DMS53 (cell line): ENCODE measurements at places on chromosomes 1 and 21.

DNA sequence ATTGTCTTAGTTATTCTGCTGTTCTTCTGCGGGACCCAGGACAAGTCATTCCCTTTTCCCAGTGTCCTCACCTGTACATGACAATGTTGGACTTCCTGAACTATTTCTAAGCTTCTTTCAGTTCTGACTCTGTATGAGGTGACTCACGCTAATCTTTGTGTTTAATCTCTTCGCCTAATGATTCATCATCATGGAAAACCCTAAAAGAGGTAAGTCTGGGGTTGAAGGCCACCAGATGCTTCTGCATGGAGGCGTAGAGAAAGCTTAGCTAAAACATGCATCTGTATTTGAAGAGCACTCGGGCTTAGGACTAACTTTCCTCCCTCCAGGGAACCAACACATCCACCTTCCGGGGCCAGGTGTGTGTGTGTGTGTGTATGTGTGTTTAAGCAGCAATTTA is 7.4 kb downstream of the SPRR5 start:
- DNase-seq: no peak

- no peak for DNase-seq
Observed at GRCh38 chr1:200991097-200991614, 32.4 kb downstream of the KIF21B start.

GRCh38 chr1:220680085-220680687 is 10.0 kb upstream of the C1orf115 start:
- DNase-seq: peak; percentile 75

DNA sequence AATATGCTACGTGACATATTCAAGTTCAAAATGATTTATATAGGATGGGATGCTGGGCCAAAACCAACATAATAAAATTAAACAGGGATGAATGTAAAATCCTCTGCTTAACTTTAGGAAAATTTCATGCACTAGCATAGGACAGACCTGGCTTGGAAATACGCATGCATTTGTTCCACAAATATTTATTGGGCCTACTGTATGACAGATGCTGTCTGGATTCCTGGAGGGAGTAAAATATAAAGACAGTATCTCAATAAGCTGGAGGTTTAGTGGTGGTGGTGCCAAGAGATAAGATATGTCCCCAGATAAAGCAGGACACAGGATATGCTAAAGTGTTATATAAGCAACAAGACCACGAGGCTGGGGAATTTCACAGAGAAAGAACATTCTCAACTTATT is 15.1 kb downstream of the RCSD1 start:
- DNase-seq: no peak

DNA sequence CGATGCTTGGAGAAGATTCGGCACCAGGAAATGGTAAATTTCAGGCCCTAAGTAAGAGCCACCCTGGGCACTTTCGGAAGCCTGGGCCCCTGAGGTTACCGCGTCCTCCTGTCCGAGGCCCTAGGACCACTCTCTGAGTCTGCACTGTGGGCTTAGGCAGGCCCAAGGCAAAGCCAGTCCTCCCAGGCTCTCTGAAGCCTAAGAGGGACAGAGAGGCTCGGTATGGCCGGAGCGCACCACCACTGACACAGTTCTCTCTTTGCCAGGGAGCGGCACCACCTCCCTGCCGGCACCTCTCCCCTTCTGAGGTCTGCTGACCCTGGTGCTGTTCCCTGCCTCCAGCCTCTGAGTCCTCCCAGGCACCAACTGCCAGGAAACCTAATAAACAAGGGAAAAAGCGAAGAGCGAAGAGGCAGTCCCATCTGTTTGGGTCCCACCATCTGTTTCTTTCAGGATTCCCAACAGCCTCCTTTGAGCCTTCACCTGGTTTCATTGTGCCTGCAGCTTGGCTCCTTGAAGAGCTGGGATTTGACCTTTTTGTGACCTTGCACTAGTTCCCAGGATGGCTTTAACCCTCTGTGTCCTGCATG is 57.7 kb downstream of the VWA5B1 start:
- no peak for DNase-seq

GRCh38 chr1:179816196-179816960 is 61.2 kb downstream of the TOR1AIP2 start:
- DNase-seq: peak; percentile 69

DNA sequence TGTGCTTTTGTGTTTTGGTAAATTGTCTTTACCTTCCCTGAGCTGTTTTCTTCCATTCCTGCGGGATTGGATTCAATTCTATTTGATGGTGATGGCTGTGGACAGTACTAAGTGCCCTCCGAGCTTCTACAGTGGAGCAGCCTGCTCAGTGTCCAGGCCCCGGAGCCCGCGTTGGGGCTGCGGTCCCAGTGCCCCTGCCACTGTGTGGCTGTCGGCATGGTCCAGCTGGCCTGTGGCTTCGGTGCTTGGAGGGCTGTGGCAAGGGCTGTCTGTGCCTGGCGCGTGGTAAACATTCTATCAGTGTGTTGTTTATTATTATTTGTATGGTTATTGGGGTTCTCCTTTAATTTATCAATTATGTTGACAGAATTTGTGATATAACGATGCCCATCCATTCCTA is 109.1 kb upstream of the COL6A1 start:
- DNase-seq: no peak

- DNase-seq: no peak
Observed at GRCh38 chr1:220184506-220184905, 87.7 kb downstream of the RAB3GAP2 start.

DNA sequence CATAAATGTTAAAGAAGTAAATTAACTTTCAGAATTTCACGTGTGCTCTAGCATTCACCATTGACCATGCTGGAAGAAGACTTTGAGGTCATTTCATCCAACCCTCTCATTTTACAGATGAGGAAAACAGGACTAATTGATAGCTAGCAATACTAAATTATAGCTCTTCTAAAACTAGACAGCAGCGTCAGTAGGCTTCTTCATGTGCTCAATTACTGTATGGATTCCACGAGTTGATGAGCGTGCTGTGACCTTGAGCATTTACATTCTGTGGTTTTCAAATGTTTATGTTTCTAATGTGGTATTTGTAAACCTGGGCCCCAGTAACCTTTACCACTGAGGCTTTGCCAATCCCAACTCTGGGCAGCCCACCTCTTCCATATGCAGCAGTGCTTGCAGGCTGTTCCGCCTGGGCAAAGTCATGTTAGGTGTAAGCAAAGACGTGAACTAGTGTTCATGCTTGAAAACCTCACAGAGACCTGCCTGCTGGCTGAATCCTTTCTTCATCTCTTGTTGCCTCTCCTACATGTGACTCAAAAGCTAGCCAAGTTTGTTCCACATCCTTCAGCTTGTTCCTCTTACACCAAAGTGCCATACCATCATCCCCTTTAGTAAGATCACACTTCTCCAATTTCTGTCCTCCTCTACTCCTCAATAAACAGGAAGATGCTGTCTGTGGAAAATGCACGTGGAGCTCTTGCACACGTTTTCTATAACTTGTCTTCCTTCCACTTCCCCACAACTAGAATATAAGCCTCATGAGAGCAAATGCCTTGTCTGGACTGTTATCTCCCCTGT is 17.2 kb downstream of the KCNJ15 start:
- DNase-seq: no peak

- DNase-seq: no peak
Observed at GRCh38 chr1:18654599-18654998, 24.0 kb downstream of the PAX7 start.

GRCh38 chr1:47189844-47190508 is at the start of gene PDZK1IP1:
TSS of gene PDZK1IP1 (minus strand) at chr1:47190036. CDS start at chr1:47189932, 104 bp downstream.
- peak; percentile 49 for DNase-seq

DNA sequence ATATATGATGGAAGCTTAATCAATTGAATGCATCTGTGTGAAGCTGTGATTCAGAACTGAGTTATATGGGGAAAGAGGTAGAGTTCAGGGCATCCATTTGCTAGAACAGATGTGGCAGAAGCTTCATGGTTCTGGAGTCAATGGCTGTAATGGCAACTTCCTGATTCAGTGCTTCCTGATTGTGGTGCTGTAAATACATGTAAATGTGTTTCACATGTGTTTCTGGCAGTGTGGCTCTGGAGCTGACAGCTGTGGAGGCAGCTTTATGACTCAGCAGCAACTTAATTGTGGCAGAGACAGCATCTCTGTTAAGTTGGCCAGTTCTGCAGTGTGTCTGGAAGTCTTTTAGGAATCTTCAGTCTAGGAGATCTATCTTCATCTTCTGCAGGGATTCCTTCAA is 226.6 kb upstream of the ZRANB2 start:
- peak; percentile 77 for DNase-seq

- no peak for DNase-seq
Observed at GRCh38 chr1:110242731-110243130, 32.6 kb downstream of the KCNC4 start.

- no peak for DNase-seq
Observed at GRCh38 chr1:10444795-10445397, 4.9 kb upstream of the CORT start.

DNA sequence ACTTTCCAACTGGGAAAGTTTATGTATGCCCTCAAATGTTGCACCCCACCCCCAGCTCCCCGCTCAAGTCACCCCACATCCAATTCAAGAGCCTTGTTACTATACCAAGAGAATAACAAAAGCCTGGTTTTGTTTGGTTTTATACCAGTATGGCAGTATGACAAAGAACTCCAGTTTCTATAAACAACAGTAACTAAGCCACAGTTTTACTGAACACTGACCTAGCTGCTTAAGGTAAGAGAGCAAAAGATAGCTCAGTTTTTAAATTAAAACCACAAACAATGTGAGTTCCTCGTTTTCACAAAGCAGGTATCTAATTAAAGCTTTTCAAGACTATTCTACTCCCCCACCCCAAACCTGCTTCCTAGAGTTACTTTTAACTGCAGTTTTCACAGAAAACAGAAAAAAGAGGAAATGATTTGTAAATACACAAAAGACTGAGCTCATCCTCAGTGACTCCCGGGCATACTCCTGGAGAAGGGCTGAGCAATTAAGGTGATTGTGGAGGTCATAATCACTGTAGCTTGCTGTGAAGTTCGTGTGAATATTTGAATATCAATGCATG is 59.3 kb upstream of the LHX8 start:
- DNase-seq: peak; percentile 66

DNA sequence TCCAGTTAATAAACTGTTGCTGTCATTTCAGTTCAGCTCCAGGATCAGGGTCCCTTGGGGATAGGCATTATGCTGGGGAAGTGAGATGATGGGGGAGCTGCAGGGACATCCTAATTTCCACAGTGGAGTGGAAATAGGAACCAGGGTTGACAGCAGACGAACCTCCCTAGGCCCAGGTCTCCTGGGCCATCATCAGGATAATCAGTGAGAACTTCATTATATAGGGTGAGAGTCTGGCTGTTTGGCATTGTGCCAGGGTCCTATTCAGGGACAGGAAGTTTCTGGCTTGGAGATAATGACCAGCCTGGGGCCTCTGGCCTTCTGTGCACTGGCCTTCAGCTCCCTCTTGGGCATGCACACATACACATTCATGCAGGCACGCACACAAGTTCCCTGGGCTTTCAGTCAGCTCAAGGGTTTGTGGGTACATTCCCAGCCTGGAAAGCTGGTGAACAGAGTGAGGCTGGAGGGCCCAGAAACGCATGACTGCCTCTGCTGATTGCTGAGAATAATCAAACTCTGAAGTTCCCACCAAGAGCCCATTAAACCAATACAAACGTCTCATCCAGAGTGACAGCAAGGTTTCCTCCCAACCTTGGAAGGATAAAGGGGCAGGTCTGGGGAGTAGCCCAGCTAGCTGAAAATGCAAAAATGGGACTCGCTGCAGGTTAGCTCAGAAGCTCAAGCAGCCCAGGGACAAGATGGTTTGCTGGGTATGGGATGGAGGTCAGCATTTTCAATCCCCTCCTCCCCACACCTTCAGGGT is 13.9 kb upstream of the LRIG2 start:
- DNase-seq: no peak

DNA sequence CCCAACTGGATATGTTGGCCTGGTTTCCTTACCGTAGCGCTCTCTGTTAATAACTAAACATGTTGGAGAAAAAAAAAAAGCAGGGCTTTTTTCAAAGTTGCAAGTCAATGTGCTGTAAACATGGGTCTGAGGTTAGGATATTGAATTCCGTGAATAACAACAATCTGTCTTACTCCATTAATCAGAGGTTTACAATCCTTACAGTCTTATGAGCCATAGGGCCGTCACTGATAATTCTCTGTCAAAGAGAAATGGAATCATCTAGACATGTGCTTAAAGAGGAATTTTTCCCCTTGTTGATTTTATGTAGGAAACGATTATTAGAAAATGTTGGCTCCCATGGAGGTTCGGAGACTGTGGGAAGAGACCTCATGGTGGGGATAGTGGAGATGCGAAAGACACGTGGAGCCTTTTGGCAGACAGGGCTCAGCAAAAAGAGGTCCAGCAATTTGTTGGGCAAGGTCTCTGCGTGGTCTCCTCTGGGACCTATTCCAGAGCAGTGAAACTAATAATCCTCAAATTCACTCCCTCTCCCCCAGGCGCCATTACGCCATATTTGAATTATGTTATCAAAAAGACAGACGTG is 83.5 kb upstream of the CLDN14 start:
- no peak for DNase-seq

- no peak for DNase-seq
Observed at GRCh38 chr21:42387164-42387563, 8.7 kb downstream of the TMPRSS3 start.

DNA sequence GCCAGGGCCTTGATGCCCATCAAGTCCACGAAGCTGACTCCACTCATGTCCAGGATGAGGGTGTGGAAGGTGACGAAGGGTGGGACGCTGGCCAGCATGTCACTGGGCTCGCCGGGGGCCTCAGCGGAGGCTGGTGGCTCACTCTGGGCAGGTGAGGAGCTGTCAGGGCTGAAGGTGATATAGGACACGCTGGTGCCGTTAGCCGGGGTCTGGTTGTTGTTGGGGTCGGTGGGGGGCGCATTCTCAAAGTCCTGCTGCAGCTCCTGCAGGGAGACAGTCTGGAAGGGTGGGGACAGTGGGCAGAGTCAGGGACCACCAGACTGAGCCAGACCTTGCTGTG is 21.7 kb downstream of the SLC26A9 start:
- no peak for DNase-seq

- no peak for DNase-seq
Observed at GRCh38 chr1:222251847-222252246, 296.1 kb downstream of the HHIPL2 start.

GRCh38 chr1:34361121-34361520 is 184.4 kb downstream of the C1orf94 start:
- DNase-seq: no peak

- no peak for DNase-seq
Observed at GRCh38 chr1:210074904-210075303, 136.9 kb downstream of the SYT14 start.

GRCh38 chr1:37792943-37793686 is 532 bp upstream of the MANEAL start:
- peak; percentile 44 for DNase-seq

DNA sequence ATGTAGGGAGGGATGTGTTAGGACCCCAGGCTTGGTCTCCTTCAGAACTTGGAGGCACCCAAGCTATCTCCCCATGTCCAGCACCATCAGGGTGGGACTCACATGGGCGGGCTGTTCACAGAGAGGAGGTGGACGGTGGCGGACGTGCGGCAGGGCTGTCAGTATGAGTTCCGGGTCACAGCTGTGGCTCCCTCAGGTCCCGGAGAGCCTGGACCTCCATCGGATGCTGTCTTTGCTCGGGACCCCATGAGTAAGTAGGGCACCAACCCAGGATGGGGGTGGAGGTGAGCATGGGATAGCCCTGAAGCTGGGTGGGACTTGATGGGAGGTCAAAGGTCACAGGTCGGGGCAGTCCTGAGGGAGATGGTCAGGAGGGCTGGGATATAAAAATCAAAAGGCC is 27.8 kb downstream of the IGFN1 start:
- no peak for DNase-seq

GRCh38 chr1:224980181-224980580 is 50.7 kb downstream of the DNAH14 start:
- DNase-seq: no peak

- DNase-seq: no peak
Observed at GRCh38 chr1:155947292-155947691, 5.9 kb downstream of the RXFP4 start.

- peak; percentile 18 for DNase-seq
Observed at GRCh38 chr21:36859744-36860501, 106.5 kb downstream of the HLCS start.
